GM10248 (cell line): ENCODE measurements at places on chromosomes 4 and X.
A peak's percentile ranks its signal among the peaks of the same experiment; 100 is the strongest.

- no peak for DNase-seq
Measured at GRCh38 chrX:107197319-107197718, 8.9 kb downstream of the NUP62CL start.

DNA sequence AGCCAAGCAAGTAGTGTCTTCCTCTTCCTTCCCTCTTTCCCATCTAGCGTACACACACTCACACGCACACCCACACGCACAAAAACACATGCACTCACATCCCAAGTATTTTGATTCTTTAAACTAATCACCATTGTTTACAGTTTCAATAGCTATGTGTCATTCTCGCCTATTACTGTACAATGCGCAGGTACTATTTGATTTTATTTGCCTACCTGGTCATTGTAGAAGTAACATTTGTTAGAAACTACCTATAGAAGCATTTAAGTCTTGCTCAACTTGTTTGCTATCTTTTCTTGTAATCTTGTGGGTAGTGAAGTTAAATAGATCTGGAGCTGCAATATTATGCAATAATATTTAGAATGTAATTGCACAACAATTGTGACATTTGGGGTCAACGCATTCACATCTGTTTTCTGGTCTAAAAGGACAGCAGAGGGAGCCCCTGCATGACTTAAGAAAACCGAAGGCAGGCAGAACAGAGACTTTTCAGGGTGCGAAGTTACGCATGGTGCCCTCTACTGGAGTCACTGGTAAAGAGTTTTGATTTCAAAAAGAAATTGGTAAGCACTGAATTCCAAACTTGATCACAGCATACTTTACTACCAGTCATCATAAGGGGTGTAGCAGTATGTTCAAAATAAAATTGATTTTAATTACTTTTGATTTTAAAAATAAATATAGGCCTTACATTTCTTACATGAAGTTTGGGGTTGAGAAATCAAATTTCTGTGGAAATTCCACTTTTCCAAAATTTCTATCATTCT, 503.3 kb upstream of the FAM241A start:
- peak; percentile 53 for DNase-seq

GRCh38 chrX:112738347-112739033, 58.8 kb upstream of the LHFPL1 start:
- DNase-seq = no peak

GRCh38 chrX:72245461-72246089, 6.7 kb upstream of the ERCC6L start:
- peak; percentile 49 for DNase-seq

GRCh38 chr4:184528713-184529112, 54.4 kb upstream of the IRF2 start:
- DNase-seq = no peak

DNA sequence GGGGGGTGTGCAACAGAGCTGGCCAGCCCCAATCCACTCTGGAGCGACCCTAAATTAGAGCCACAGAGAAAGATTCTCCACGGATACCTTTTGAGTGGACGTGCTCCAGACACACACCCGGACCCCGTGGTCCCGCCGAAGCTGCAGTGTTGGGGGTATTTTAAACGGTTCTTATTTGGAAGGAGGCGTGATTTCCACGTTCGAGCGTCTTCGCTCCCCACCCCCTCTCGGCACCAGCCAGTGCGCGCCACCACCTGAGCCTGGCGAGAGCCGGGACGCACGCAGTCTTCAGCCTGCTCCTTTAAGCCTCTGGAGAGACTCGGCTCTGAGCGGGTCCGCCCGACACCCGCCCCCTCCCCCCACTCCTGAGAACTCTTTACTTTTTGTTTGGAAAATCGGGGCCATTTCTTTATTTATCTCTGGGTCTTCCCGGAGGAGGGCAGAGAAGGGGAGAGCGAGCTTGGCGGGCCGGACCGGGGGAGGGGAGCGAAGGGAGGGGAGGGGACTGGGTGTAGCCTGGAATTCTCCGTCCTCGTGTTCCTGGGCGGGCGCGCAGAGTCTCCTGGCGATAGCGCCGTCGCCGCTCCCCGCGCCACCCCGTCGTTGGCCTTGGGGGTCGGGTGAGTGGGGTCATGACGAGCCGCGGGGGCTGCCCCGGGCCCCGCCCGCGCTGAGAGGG, 668 bp upstream of the PTCHD1 start:
- no peak for DNase-seq

- peak; percentile 31 for DNase-seq
Measured at GRCh38 chr4:16443504-16444088, 217.3 kb upstream of the TAPT1 start.

DNA sequence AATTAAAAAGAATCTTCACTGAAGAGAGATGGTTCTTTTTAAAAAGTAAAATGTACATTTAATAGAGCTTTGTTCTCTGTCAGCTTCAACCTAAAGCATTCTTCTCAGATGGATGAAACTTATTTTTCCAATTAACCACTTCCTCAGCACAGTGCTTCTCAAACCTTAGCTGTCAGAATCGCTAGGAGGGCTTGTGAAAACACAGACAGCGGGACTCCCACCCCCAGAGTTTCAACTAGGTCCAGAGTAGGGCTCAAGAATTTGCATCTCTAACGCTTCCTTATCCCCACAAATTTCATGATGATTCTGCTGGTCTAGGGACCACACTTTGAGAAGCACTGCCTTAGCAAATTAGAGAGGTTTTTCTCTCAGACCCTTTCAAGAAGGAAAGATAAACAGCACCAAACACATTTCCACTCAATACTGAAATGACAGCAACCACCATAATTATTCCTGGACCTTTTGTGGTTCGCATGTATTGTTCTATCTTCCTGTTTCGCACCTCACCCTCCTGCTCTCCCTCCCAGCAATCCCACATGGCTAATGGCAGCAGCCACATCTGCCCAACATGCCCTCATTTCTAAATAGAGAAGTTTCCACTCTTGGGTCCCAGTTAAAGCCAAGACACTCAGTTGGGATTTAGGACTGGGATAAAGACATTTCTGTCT, 73.2 kb downstream of the ZNF827 start:
- no peak for DNase-seq

GRCh38 chr4:173866322-173867026, 336.4 kb upstream of the HAND2 start:
- DNase-seq = no peak

- DNase-seq = no peak
Measured at GRCh38 chr4:126708716-126709115, 924.0 kb upstream of the INTU start.

DNA sequence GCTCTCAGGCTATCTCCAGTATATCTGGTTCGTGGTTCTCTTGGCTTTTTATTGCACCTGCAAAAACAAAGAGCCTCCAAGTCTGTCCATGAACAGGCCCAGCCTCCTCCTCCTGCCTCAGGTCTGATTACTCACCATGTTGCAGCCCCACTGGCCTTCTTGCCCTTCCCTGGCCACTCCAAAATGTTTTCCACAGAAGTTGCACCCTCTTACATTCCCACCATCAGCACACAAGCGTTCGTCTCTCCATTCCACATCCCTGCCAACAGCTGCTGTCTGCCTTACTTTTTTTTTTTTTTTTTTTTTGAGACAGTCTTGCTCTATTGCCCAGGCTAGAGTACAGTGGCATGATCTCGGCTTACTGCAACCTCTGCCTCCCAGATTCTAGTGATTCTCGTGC, 86.7 kb downstream of the RFC1 start:
- no peak for DNase-seq

GRCh38 chr4:102541697-102542096, 40.5 kb downstream of the NFKB1 start:
- no peak for DNase-seq

GRCh38 chr4:16120720-16121119, 36.9 kb upstream of the PROM1 start:
- DNase-seq = peak; percentile 26

GRCh38 chrX:107716118-107716684, 59.4 kb downstream of the TSC22D3 start:
- peak; percentile 35 for DNase-seq

GRCh38 chrX:49760290-49760890, 64.6 kb upstream of the PAGE1 start:
- no peak for DNase-seq

DNA sequence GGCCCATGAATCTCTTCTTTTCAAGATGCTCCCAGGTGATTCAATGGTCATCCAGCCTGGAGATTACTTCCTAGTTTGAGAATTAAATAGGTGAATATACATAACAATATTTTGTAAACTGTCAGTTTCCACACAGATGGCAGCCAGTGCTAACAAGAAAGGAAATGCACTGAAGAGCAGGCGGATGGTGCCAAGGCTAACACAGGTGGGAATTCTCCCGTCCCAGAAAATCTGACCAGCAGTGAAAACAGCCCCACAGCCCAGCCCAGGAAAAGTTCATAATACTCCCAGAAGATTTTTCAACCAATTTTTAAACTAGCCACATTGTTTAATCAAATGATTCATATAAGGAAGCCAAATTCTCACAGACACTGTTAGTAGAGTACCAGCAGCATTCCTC, 387.2 kb upstream of the GATB start:
- DNase-seq = no peak

GRCh38 chr4:77159806-77160205, 2.8 kb downstream of the CCNG2 start:
- DNase-seq = no peak

GRCh38 chr4:174753021-174753420, 76.0 kb downstream of the GLRA3 start:
- no peak for DNase-seq
